ENCODE measurements at places on chromosomes 2 and 18.

DNA sequence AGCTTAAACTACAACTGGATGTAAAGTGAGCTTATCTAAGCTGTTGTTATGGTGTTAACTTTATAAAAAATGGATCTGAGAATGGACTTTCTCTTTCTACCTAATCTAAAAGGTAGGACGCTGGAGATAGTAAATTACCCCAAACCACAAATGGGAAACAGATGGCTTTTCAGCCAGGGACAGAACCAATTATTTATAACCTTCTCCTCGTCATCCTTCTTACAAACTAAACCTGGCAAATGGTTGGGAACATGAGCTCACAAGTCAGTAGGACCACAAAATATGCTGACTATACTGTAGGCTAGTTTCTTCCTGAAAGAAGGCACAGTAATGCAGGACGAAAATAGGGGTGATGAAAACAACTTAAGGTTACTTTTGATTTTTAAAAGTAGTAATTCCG lies 32.7 kb upstream of the ZDBF2 start:
- DNase-seq, result no peak

- no peak for DNase-seq
Observed at GRCh38 chr2:6372317-6372901, 493.3 kb downstream of the CMPK2 start.

- no peak for DNase-seq
Observed at GRCh38 chr2:120231564-120231973, 8.4 kb upstream of the TMEM185B start.

DNA sequence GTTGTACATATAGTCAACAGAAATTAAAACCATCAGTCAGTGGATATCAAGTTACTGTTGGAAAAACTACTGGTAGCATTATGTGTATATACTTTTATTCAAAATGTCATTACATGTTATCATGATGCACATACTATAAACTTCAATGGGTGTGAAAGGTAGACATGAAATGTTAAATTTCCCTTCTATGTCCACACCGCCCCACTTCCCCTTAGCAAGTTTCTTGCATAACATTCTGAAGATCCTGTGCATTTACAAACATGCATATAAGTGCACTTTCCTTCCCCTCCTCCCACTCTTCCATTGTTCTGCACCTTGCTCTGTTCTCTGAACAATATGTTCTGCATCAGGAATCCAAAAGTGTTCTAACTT lies 16.6 kb upstream of the HK2 start:
- no peak for DNase-seq

GRCh38 chr2:239321596-239322415 lies 79.0 kb downstream of the HDAC4 start:
- DNase-seq, result no peak

GRCh38 chr2:105005181-105005951 lies 32.5 kb upstream of the MRPS9 start:
- no peak for DNase-seq

- DNase-seq, result no peak
Observed at GRCh38 chr18:52344881-52345280, 4.9 kb downstream of the DCC start.

- no peak for DNase-seq
Observed at GRCh38 chr2:11540996-11541692, 7.3 kb downstream of the GREB1 start.

DNA sequence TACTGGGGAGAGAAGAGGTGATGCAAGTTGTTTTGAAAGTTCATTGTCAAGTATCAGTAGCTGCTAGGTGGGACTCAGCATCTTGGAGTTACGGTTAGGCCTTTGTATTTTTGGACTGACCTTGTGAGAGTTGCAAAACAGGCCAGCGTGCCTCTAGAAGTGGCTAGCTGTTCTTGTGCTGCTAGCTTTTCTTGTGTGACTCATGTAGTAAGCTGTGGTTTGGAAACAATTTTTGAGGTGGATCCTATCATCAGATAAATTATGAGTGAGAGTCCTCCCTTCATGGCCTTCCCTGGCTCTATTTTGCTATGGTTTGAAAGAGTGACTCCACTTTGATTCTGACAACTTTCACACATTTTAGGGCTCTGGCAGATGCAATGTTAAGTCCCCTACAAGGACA lies 409.2 kb upstream of the HS6ST1 start:
- no peak for DNase-seq

GRCh38 chr2:188414869-188415753 lies 123.4 kb downstream of the GULP1 start:
- no peak for DNase-seq

- no peak for DNase-seq
Observed at GRCh38 chr2:60890393-60890707, 9.0 kb downstream of the REL start.

- DNase-seq, result no peak
Observed at GRCh38 chr18:22773944-22774343, 159.2 kb upstream of the RBBP8 start.

GRCh38 chr2:128261245-128262128 lies 57.2 kb downstream of the HS6ST1 start:
- DNase-seq, result no peak

DNA sequence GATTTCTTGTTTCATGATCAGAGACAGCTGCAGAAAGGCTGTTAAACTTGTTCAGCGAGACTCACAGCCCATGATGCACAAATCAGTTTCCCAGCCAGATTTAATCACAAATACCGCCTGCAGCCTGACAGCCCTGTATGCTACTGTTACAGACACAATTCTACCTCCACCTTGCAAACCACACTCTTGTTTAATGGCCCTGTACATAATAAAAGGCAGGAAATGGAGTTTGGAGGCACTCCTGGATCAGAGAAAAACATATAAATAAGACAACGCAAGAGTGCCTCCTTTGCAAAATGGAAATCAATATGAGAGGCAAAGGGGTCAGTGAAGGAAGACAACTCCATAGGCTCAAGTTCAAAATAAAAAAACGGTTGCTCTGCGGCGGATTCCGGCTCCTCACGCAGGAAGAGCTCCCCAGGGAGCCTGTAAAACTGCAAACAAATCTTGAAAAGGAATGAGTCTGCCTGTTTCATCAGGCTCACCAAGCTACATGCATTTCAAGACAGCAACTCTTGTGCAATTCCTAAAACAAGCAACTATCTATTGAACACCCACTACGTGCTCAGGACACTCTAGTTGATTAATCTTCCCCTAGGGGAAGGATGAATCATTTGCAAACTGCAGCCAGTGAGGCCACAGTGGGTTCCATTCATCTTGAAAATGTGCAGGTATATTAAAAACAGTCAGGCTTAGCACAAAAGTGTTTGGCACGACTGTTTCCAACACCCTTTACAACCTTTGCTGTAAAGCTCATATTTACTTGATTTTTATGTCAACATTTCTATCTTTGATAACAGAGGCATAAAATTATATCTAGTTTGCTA lies 37.5 kb downstream of the TBC1D8 start:
- no peak for DNase-seq

- no peak for DNase-seq
Observed at GRCh38 chr2:176432434-176432833, 163.2 kb downstream of the MTX2 start.

- DNase-seq, result no peak
Observed at GRCh38 chr2:188385857-188386256, 94.2 kb downstream of the GULP1 start.

- DNase-seq, result no peak
Observed at GRCh38 chr2:234730066-234730640, 221.7 kb upstream of the SH3BP4 start.

DNA sequence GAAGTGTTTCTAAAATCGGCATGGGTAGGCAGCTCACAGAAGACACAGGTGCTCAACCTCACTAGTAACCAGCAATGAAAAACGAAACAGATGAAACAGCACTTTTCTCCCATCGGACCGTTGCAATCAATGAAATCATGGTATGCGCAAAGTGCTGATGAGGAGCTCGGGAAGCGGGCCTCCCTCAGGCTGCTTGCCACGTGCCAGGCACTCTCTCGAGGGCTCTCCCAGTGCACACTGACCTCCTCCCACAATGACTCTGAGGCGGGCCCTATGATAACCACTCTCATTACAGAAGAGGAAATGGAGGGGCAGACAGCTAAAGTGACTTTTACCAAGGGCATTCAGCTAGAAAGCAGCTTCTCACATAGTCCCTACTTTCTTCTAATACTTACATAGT lies 3.8 kb upstream of the ANKRD23 start:
- no peak for DNase-seq

DNA sequence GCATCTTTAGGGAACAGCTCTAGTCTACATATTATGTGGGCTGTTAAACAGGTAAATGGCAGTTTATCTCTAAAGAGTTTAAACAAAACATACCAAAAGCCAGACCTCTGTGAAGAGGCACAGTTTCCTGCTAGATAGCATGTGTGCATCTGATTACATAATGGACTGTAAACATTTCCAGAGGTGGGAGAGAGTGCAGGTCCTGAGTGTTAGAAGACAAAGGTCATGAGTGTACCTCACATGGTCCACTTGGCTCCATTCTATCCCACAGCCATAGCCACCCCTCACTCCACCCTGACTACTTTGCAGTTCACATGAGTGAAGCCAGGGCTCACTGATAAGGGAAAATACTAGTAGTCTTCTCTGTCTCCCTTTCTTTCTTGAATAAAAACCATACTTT lies 233.4 kb downstream of the MTX2 start:
- DNase-seq, result no peak

DNA sequence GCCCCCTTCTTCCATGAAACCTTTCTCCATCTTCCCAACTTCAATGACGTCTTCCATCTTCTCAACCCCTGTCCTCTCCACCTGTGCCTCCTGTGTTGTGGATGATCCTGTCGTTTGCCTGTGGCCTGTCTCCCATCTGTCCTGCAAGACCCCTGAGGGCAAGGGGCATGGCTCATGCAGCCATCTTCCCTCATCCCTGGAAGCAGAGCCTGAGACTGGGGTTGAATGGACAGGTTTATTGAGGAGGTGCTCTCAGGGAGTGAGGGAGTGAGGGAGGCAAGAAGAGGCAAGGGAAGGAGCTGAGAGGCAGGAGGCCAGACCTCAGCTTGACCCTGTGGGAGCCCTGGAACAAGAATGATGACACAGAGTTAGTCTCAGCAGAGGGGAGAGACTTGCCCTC lies 7.3 kb downstream of the SPATA3 start:
- DNase-seq, result no peak

DNA sequence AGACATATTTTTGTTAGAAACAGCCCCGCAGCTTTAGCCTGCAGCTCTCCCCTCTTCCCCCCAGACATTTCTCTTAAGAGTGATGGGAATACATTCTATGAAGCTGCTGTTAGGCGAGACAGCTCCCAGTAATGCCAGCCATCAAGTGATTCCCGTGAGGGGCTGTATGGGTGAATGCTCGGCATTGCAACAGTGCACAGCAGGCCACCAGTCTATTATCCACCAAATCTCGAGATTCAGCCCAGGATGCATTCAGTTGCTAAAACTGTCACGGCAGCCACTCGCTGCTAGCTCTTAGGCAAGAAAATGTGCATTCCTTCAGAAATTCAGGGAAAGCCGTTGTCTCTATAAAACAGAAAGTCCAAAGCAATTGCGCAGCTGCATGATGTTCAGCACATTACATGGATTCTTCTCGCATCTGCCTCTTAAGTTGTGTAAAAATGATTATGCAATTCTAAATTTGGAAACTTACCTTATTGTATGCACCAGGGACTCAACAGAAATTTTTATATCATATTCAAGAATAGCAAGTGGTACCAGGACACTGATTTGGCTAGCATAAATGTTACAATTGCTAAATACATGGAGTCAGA lies 211.3 kb upstream of the ARL4C start:
- DNase-seq, result no peak

DNA sequence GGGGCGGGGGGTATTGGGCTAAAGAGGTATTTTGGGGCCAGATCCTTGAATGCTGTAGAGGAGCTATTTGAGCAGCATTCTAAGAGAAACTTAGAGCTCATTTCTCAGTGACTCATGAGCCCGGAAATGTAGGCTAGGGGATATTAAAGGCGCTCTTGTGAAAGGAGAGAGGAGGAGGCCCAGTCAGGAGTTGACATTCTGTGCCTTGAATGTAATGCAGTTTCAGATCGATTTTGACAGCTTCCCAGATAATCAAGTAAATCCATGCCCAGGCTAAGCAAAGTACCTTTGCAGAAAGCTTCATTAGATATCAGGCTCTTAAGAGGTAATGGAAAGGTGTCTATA lies 1.5 kb downstream of the CAB39 start:
- DNase-seq, result no peak

- DNase-seq, result no peak
Observed at GRCh38 chr18:25099895-25100294, 252.1 kb downstream of the ZNF521 start.
